ENCODE measurements at places on chromosomes 6 and 20. TPM values are rescaled to one million over a fixed set of nuclear protein-coding genes. Genes with fewer than 3 reads are reported as not detected.

The PLTP gene
- total RNA-seq = 41.3 TPM

The TULP4 gene
- 117 TPM for total RNA-seq

The OR12D3 gene
- total RNA-seq = not detected

The PTCHD4 gene
- total RNA-seq = 28.5 TPM

- peak; percentile 16 for DNase-seq
Measured at GRCh38 chr20:52493171-52493721, 301.7 kb upstream of the ZFP64 start.

The HLA-DMB gene
- 1.3 TPM for total RNA-seq

The TMEM200A gene
- total RNA-seq = 3.5 TPM

DNA sequence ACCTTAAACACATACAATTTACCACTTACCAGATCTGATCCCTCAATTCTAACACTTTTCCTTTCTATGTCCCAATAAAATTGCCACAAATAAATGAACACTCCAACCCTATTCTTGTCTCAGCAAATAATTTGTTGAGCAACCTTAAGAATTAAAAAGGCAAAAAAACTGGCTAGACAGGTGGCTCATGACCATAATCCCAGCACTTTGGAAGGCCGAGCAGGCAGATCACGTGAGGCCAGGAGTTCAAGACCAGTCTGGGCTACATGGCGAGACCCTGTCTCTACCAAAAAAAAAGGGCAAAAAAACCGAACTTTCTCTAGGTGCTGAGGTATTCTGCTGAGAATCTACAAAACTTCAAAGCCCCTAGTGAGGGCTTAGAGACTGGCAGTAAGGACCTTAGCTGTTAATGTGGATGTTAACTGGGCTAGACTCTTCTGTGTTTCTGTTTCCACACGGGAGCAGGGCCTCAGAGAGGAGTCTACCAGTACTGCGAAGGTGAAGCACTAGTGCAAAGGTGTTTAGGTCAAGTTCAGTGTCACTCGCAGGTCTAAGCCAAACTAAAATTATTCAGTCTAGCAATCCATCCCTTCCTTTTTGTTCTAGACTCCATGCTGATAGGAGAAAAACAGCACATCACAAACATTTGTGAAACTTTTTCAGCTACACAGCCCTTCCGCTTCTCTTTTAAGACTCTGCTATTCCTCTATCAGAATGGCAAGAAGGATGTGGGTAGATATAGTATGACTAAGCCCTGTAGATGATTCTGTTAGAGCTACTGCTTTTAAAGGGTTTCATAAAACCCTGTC lies 2.6 kb downstream of the FASTKD5 start:
- DNase-seq = no peak

- DNase-seq = no peak
Measured at GRCh38 chr6:106300020-106300780, 25.4 kb downstream of the ATG5 start.

DNA sequence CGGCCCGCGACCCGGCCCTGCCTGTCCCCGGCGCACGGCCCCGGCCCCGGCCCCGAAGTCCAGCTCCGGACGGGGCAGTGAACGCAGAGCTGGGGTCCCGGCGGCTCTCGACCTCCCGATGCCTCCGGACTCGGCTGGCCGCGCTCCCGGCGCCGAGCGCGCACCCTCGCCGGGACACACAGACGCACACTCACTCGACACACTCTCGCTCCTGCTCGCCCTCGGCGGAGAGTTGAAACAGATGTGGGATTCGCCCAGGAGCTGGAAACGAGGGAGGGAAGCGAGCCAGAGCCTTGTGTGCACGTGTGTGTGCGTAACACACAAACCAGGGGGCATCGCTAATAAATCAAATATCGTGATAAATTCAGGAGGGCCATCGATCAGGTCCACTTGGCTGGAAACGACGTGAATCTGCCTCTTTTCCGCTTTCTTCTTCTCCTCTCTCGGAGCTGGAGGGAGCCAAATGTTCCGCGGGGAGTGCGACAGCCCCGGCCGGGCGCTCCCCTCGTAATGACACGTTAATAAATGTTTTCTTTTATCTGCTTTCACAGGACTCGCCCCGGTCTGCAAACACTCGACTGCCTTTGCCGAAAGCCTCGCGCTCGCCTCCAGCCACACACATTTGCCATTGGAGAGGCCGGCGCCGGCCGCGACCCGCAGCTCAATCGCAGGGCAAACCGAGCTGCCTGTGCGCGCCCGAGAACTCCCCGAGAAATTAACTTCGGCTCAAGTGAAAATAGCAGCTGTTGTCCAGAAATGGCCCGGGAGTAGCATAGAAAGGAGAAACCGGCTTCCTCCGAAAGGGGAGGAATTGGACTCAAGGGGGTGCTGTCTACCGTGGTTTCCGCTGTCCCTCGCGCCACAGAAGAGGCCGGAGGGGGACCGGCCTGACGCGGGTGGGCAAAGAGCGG lies 828 bp upstream of the SULF2 start:
- peak; percentile 74 for DNase-seq

- no peak for DNase-seq
Measured at GRCh38 chr20:63782051-63782471, 42.5 kb downstream of the SLC2A4RG start.

GRCh38 chr6:149179431-149179830 lies 138.1 kb upstream of the TAB2 start:
- DNase-seq = no peak

DNA sequence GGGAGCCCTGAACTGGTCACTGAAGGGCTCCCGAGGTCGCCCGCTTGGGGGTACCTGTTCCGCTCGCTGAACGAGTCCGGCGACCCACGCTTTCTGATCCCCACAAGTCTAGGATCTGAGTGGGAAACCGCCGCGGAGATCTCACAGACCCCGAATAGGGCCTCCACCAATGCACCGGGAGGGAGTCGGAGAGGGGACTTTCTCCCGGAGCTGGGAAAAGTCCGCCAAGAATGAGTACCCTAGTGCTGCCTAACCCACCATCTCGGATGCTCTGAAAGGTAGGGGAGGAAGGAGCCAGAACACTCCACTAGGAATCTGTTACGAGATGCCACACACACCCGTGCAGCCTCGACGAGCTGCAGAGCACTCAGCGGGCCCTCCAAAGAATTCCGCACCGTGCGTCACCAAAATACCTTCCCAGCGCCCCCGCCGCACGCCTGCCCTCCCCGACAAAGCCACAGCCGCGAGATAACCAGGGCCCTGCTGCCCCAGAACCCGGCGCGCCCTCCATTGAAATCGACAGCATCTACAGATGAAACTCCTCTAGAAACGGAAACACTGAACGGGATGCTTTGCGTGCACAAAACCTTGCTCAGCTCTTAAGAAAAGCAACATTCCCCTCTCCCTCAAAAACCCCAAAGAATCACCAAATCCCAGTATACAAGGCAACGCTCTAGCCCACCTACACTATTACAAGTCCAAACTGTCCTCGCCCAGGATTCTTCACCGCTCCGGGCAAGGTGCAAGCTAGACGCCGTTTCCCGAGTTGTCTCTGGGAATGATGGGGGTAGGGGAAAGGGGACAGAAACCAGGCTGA lies 686 bp downstream of the COL12A1 start:
- DNase-seq = peak; percentile 27

The ZNF341 gene
- 3.5 TPM for total RNA-seq

DNA sequence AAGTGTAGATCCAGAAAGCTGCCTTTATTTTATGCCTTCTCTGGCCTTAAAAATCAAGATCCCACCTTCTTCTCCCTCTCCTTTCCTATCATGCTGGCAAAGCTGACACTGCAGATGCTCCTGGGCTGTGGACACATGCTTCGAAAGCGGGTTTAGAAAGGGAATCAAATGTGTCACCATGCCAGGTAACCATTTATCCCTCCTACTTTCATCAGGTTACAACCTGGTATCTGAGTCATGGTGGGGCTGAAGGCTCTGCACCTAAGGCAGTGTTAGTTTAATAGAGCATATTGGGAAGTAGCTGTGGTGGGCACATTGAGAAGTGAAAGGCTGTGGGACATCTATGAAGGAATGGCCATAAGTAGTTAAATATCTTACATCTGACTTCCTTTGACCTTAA lies 69.8 kb downstream of the GJA1 start:
- no peak for DNase-seq

DNA sequence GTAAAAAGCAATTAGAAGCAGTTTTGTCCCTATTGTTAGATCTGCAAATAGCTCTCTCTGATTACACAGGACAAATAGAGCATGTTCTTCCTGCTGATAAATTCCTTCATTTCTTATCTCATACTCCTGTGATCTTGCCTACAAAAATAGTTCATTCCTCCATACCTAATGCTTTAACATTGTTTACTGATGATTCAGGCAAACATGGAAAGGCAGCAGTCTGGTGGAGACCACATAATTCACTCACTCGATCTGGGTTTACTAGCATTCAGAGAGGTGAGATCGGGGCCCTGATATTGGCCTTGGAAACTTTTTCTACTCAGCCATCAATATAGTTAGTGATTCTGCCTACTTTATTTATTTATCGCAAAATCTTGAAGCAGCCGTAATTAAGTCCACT lies 20.2 kb downstream of the HLA-DPA1 start:
- DNase-seq = no peak

The SLPI gene
- 0.82 TPM for total RNA-seq

GRCh38 chr6:142417331-142417750 lies 115.5 kb downstream of the ADGRG6 start:
- DNase-seq = no peak

GRCh38 chr6:90179190-90180169 lies 117.2 kb downstream of the BACH2 start:
- no peak for DNase-seq

The PRRT1 gene
- 2.1 TPM for total RNA-seq

- no peak for DNase-seq
Measured at GRCh38 chr6:19052219-19052618, 665.1 kb downstream of the RNF144B start.

GRCh38 chr20:32914031-32914430 lies 55.3 kb downstream of the EFCAB8 start:
- DNase-seq = no peak

GRCh38 chr6:38415231-38416005 lies 224.3 kb downstream of the BTBD9 start:
- DNase-seq = no peak

The COL11A2 gene
- 127 TPM for total RNA-seq

- DNase-seq = no peak
Measured at GRCh38 chr6:108723594-108723993, 124.6 kb upstream of the ARMC2 start.

DNA sequence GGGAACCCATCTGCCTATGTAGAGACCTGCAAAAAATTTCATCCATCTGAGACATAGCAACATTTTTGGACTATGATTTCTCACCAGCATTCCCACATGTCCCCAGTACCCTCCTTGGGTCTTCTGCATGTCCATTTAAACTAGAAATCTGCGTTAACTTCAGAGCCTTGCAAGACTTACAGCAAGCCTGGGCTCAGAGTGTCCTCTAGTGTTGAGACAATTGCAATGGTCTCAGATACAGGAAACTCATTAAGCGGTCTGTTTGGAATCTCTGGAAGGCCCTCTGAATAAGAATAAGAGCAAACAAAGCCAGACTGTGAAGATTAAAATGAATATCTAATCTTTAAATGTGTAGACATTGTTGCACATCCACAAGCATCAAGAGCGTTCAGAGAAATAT lies 20.5 kb upstream of the PI3 start:
- DNase-seq = no peak

DNA sequence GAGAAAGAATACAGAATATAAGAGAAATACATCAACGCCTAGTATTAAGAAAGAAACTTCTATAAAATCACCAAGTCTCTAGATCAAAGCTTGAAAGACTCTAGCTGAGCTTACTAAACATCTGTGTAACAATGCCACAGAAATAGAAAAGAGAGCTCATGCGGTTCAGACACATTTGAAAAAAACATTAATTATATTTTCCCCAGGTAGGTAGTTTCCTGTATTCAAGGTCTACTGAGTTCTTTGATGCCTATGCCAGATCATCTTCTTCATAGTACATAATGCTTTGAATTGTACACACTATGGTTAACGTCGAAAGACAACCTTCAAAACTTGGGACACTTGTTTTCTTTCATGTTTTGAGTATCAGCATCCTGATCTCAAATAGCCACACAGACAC lies 11.3 kb downstream of the MOXD1 start:
- DNase-seq = no peak

GRCh38 chr6:3789018-3789895 lies 37.7 kb upstream of the PXDC1 start:
- no peak for DNase-seq

The CTAGE9 gene
- total RNA-seq = not detected

The CNPY3 gene
- total RNA-seq = 106 TPM

Data from endothelial cell (in vitro differentiated cells).